ENCODE measurements at places on chromosomes 2 and 18.

- DNase-seq = peak; percentile 45
These were observed 35.7 kb downstream of the CDC42EP3 start for GRCh38 chr2:37635504-37636380.

DNA sequence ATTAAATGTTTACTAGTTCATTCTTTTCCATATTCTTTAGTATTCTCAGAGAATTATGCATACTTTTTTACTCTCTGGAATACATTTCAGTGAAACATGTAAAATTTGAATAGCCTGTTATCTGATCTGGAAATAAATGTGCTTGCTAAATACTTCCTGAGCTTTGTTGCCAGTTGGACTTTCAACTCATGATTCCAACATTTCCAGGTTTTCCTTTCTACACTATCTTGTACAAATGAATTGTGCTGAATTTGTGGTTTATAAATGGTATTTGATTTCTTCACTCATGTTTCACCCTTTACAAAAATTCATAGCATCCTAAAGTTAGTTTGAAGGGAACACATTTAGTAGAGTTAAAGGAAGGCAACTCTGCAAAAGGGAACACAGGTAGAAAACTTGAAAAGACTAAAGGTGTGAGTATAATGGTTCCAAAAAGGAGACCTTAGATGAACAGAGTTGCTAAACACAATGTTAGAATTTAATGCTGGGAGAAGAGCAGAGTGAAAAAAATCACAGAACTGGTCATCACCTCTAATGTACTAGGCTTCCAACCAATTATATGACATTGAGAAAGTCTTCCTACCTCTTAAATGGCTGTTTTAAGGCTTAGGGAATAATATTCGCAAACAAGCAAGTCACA, 28.6 kb downstream of the SYT4 start:
- DNase-seq = no peak

- no peak for DNase-seq
These were observed 69.9 kb downstream of the COA5 start for GRCh38 chr2:98538280-98539041.

DNA sequence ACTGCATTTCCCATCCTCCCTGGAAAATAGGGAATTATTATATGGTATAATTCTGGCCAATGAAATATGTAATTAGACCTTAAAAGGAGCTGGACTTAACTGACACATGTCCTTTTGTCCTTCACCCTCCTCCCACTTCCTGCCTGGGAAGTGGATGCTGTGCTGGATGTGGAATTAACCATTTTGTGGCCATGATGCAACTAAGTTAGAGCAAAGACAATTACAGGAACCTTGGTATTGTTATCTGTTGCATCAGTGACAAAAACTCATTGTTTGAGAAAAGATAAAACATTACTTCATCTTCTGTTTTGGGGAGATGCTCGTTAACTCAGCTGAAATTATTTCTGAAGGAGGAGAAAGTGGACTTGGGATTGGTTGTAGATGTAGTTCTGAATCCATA, 227.7 kb upstream of the BOD1L2 start:
- DNase-seq = no peak

DNA sequence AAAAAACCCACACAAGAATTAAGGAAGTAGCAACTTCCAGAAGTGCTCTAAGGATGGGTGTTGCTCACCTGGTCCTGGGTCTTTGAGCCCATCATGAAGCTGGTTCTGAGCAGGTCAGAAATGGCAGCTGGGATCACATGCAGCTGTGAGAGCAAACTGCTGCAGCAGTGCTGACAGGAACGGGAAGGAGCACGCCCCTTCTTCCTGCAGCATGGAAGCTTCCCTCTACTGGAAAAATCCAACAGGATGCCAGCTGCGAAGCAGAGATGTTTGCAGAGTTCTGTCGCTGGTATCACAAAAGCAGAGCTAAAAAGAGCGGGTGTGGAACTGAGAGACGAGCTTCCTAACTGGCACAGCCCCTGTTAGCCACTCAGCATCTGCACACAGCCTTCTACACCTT, 33.7 kb downstream of the EIF4E2 start:
- DNase-seq = no peak

- DNase-seq = no peak
These were observed 64.4 kb downstream of the AOX1 start for GRCh38 chr2:200650195-200650594.

Measured in stimulated activated CD4-positive, alpha-beta T cell treated with anti-CD3 and anti-CD28 coated beads, TNF-alpha, amount 100 ng/mL, for 48 hours (primary cell).